ENCODE measurements at places on chromosomes 11 and 22. TPM values are rescaled to one million over a fixed set of nuclear protein-coding genes. Genes with fewer than 3 reads are reported as not detected.

The MS4A7 gene
- total RNA-seq = not detected

The LRRC10B gene
- not detected for total RNA-seq

The LDHAL6A gene
- total RNA-seq = not detected

The FZD4 gene
- total RNA-seq = 23.8 TPM

The SYT13 gene
- not detected for total RNA-seq

The TIMM10B gene
- total RNA-seq = 34.3 TPM

The SLC22A6 gene
- total RNA-seq = not detected

The SEC14L6 gene
- not detected for total RNA-seq

The ZNF214 gene
- 5.8 TPM for total RNA-seq

The LSP1 gene
- total RNA-seq = 8.7 TPM

The MYO18B gene
- under 0.01 TPM for total RNA-seq

The CHRNA10 gene
- 0.97 TPM for total RNA-seq

The NTM gene
- 1.9 TPM for total RNA-seq

The FXYD2 gene
- total RNA-seq = not detected

The C11orf42 gene
- total RNA-seq = not detected

The KCNQ1OT1 gene
- 1.4 TPM for total RNA-seq

The OR10D3 gene
- total RNA-seq = not detected

The OVOL1 gene
- total RNA-seq = not detected

The IFITM10 gene
- 0.65 TPM for total RNA-seq

The CNGA4 gene
- not detected for total RNA-seq

The CRYAB gene
- 50.5 TPM for total RNA-seq

The DDX25 gene
- total RNA-seq = not detected

The MPEG1 gene
- total RNA-seq = under 0.01 TPM

The LINC01488 gene
- not detected for total RNA-seq

The RFPL3 gene
- total RNA-seq = not detected

The MRGPRF gene
- 4.9 TPM for total RNA-seq

The NRGN gene
- total RNA-seq = 0.36 TPM

The CCDC73 gene
- total RNA-seq = not detected

The TYR gene
- total RNA-seq = not detected

The CYB5R2 gene
- total RNA-seq = 10.3 TPM

The A4GALT gene
- 45.0 TPM for total RNA-seq

The PGGHG gene
- total RNA-seq = 16.7 TPM

The CLMP gene
- 178 TPM for total RNA-seq

The POTEH gene
- total RNA-seq = not detected

The SREBF2 gene
- 36.5 TPM for total RNA-seq

The IRAG1 gene
- 3.1 TPM for total RNA-seq

The LARGE1 gene
- total RNA-seq = 6.9 TPM

The ARL14EP gene
- 12.1 TPM for total RNA-seq

The TMEM45B gene
- total RNA-seq = not detected

The CCND1 gene
- total RNA-seq = 69.3 TPM

The ARHGAP8 gene
- total RNA-seq = not detected
